ENCODE measurements at places on chromosomes 3 and 15.

- no peak for DNase-seq
Measured at GRCh38 chr15:59124261-59124660, 19.3 kb downstream of the CCNB2 start.

DNA sequence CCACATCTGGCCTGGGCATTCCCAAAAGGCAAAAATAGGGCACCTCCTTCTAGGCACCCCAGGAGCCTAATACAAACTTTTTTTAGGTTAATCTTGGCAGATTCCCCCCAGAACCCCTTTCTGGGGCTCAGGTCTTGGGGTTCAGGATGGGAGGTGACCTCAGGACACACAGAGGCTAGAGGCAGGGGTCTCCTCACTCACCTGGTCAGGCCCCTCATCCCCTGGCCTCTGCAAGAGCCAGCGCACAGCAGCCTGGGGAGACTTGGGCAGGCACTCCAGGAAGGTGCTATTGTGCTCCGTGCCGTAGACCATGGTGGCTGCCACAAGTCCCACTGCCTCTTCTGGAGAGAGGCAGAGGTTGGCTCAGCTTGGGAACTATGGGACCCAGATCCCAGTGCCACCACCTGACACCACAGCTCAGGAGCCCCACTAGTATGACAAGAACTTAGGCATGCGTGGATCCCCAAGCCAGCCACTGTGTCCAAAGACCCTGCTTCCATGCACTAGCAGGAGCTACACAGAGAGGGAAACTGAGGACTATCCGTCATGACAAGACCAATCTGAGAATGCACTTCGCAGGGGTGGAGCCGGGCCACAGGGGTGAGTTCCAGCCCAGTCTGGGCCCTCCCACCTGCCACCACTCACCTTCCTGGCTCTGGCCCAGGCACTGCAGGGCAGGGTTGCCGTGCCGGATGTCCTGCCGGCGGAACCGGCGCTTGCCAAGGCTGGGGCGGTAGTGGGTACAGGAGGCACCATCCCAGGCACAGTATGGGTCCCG lies 7.4 kb downstream of the SEMA3G start:
- no peak for DNase-seq

DNA sequence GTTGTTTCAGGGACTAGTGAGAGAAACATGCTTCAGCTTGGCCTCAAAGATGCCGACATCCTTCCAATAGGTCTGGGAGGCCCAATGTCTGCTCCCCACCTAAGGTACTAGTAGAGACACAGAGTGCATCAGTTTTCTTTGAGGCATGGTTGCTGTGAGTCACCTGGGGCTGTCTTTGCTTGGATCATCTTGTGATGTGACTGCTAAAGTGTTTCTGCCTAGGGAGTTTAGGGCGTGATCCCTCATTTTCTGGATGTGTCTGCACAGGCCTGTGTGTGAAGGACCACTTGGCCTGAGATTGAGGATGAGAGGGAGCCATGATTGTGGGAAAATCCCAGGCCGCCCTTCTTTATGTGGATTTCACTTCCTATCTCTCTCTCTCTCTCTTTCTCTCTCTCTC lies 4.8 kb downstream of the GASK1A start:
- DNase-seq, result no peak

GRCh38 chr3:133837487-133838295 lies 32.1 kb downstream of the SRPRB start:
- DNase-seq, result no peak

DNA sequence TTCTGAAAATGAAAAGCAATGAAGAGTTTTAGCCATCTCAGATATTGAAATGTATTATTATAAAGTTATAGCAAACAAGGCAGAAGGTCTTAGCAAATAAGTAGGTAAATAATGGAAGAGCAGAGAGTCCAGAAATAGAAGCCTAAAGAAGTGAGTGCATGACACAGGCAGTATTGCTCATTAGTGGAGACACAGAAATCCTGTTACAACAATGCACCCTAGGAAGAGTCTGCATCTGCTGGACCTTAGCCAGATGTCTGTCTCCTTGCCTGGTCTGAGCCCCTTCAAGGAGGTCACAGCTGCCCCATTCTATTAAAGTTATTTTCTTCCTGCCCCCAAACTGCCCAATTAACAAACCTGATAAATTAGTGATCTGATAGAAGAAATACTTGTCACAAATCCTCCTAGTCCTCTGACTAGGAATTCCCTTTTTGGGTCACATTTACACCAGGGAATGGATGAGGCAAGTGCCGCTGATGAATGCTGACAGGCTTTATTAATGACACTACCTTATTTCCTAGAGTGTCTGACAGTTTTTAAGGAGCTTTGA lies 51.9 kb downstream of the HOMER2 start:
- no peak for DNase-seq

- no peak for DNase-seq
Measured at GRCh38 chr3:14517601-14518431, 22.3 kb downstream of the GRIP2 start.

Measured in fibroblast of skin of back (primary cell).